ENCODE measurements at places on chromosomes 6 and 20. TPM values are rescaled to one million over a fixed set of nuclear protein-coding genes. Genes with fewer than 3 reads are reported as not detected.

GRCh38 chr6:18211338-18211737, 53.0 kb downstream of the DEK start:
- H3K27me3 ChIP-seq: no peaks in the 10 kb centered on the region
- no peak overlapping the region for H3K27ac ChIP-seq
- H3K4me1 ChIP-seq: no peaks in the 10 kb centered on the region
- H3K4me3 ChIP-seq: no peak overlapping the region
- no peak for DNase-seq
- no peaks in the 10 kb centered on the region for H3K36me3 ChIP-seq

DNA sequence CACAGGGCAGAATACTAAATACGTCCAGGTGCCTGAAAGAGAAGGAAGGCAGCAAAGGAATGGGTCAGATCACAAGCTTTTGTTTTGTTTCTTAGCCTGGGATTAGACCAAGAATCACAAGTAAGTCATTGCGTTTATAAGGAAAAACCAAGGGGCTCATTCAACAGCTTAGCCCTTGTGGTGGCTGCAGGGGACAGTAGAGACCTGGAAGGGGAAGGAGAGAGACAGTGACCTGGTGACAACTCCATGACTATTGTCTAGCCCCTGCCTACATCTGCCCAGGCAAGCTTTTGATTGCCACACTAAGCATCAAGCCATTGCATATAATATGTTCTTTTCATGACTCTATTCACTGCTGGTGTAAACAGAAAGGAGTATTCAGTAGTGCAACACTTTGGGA, 30.2 kb upstream of the TBC1D7 start:
- H3K27ac ChIP-seq: no peak overlapping the region
- H3K27me3 ChIP-seq: no peaks in the 10 kb centered on the region
- H3K36me3 ChIP-seq: no peaks in the 10 kb centered on the region

DNA sequence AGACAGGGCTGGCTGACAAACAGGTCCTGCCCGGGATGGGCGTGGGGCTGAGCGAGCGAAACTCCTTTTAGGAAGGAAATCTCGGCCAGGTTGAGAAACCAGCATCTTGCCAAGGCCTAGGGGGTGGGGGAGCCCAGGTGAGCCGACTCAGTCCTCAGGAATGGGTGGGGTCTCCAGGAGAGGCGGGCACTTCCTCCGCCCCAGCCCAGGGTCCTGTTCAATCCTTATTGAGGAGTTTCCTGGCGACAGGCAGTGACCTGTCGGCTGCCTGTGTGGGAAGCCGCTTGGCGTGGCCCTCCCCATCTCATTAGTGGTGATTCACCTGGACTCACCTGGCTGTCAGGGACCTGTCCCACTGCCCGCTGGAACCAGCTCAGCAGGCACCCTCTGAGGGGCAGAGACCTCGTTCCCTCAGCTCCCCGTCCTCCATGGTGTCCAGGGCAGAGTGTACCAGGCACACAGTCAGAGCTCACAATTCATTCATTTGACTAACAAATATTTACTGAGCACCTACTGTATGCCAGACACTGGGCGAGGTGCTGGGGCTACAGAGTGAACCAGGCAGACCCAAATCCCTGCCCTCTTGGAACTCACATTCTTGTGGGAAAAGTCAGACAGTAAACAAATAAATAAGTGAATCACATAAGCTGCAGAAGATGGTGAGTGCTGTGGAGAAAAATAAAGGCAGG, 51.1 kb downstream of the FGD2 start:
- no peaks in the 10 kb centered on the region for H3K27me3 ChIP-seq
- peaks cover 8% of the 10 kb centered on the region for H3K4me1 ChIP-seq
- no peak overlapping the region for H3K27ac ChIP-seq
- H3K36me3 ChIP-seq: no peaks in the 10 kb centered on the region

DNA sequence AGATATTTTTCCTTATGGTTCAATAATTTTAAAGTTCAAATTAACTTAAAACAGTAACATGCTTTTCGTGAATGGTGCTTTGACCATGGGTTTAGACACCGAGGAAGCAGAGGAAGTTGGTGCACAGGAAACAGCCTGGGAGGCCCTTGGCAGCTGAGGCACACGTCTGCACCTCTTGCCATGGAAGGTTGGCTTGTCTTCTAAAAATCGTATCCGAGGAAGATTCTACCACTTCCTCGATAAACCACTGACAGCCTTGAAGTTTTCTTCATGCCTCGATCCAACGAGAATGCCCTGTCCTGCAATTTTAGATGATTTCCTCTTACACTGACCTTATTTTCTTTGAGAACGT, 12.2 kb downstream of the DLL1 start:
- DNase-seq: no peak
- no peaks in the 10 kb centered on the region for H3K27me3 ChIP-seq
- H3K27ac ChIP-seq: no peak overlapping the region

The DNAH8 gene
- 0.17 TPM for total RNA-seq

DNA sequence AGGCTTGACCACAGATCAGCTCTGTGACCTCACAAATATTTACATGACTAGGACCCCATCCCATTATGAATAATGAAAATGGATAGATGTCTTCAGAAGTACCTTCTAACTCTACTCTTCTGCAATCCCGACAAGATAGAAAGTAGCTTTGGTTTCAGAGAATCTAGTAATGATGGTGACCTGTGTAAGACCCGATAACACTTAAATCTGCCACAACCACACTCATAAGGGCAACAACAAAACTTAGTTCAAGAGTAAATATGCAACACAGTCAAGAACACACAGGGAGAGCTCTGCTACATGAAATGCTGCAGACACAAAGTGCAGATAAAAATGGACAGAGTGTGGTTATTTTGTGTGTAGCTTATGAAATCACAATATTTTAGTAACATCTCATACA, 9.6 kb downstream of the CHD6 start:
- H3K27me3 ChIP-seq: no peaks in the 10 kb centered on the region
- no peaks in the 10 kb centered on the region for H3K36me3 ChIP-seq
- no peak for DNase-seq

- no peaks in the 10 kb centered on the region for H3K36me3 ChIP-seq
- H3K27ac ChIP-seq: no peak overlapping the region
- H3K4me3 ChIP-seq: no peak overlapping the region
- DNase-seq: no peak
- H3K27me3 ChIP-seq: no peaks in the 10 kb centered on the region
- H3K4me1 ChIP-seq: no peaks in the 10 kb centered on the region
These were observed 83.7 kb upstream of the ARMC2 start for GRCh38 chr6:108764580-108764950.

- H3K4me3 ChIP-seq: no peak overlapping the region
- no peak for DNase-seq
- H3K27ac ChIP-seq: no peak overlapping the region
- no peaks in the 10 kb centered on the region for H3K4me1 ChIP-seq
These were observed 30.4 kb downstream of the TGM2 start for GRCh38 chr20:38134427-38135270.

DNA sequence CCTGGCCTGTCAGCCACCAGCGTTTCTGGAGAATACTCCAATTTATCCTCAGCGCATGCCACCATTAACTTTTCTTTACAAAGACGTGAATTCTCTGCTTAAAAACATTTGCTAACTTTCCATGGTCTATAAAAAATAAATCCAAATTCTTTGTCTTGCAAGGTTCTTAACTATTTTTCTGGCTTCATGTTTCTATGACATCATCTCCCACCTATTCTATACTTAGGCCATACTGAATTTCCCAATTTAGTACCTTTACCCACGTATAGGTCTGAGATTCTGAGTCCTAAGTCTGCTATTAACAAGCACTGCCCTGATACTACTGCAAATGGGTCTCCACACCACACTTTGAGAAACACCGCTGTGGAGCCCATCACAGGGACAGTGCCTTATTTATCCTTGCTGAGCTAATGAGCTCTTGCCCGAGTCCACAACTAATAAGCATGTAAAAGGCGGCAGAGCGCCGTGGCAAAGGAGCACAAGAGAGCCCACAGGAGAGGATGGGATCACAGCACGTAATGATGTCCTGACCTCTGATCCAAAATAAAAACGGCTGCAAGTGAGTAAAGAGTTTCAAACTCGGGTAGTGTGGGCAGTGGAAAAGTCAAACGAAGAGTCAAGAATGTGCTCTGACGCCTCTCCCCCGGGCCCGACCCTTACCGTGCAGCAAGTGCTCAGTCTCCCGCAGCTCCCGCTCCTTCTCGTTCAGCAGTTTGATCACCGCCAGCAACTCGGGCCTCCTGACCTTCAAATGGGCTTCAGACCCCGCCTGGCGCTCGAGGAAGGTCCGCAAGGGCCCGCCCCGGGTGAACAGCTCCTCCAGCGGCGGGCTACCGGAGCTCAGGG, 519 bp downstream of the MTRF1L start:
- no peaks in the 10 kb centered on the region for H3K27me3 ChIP-seq
- DNase-seq: peak; percentile 5
- peaks cover 43% of the 10 kb centered on the region for H3K4me1 ChIP-seq
- peaks cover 6% of the 10 kb centered on the region for H3K36me3 ChIP-seq

GRCh38 chr20:20666359-20666758, 46.1 kb downstream of the RALGAPA2 start:
- H3K4me3 ChIP-seq: no peak overlapping the region
- H3K27ac ChIP-seq: no peak overlapping the region
- no peaks in the 10 kb centered on the region for H3K27me3 ChIP-seq
- no peak for DNase-seq

DNA sequence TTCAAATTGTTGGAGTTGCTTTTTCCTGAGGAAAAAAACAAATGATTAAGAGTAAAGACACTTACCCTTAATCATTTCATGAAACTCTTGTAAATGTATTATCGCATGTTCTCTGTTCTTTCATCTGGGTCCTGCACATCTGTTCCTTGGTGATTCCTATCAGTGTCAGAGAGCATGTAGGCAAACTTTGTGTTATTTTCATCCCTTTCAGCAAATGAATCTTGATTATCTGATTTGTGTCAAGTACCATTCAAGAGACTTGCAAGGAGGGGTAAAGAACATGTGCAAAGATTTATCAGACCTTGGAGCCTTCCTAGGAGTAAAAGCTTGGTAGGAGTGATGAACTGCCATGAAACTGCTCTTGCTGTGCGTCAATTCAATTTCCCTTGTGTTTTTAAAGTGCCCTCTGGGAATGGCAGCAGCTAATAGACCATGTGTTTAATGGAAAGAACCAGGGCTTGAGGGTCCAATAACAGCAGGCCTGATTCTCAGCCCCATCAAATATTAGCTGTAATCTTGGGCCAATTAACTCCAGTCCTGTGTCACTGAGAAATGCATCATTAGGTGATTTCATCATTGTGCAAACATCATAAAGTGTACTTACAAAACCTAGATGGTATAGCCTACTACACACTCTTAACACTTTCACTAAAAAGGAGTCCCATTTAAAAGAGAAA, 118.9 kb upstream of the CEP85L start:
- peaks cover 18% of the 10 kb centered on the region for H3K4me1 ChIP-seq
- H3K4me3 ChIP-seq: no peak overlapping the region
- DNase-seq: no peak
- H3K36me3 ChIP-seq: no peaks in the 10 kb centered on the region

DNA sequence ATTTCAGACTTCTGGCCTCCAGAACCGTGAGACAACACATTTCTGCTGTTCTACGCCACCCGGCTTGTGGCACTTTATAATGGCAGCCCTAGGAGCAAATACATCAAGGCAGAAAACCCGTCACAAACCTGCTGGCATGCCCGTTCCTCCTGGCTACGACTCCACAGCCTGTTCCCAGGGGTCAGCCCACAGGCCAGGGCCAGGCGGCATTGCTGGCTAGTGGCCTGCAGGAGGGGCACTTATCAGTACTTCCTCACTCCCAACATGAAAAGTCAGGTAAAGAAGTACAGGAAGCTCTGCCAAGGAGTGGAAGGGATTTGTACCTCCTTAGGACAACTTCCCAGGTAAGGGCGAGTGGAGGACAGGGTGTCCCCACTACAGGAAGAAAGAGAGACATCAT, 223.1 kb upstream of the AGPAT4 start:
- DNase-seq: no peak
- H3K4me1 ChIP-seq: no peaks in the 10 kb centered on the region
- H3K27me3 ChIP-seq: no peaks in the 10 kb centered on the region
- no peak overlapping the region for H3K4me3 ChIP-seq

GRCh38 chr6:51569594-51569993, 517.8 kb downstream of the PKHD1 start:
- no peaks in the 10 kb centered on the region for H3K4me1 ChIP-seq
- no peak overlapping the region for H3K27ac ChIP-seq
- no peaks in the 10 kb centered on the region for H3K36me3 ChIP-seq
- H3K27me3 ChIP-seq: no peaks in the 10 kb centered on the region
- H3K4me3 ChIP-seq: no peak overlapping the region
